Stimulated activated CD4-positive, alpha-beta T cell treated with anti-CD3 and anti-CD28 coated beads, Interleukin-4, amount 100 ng/mL, for 48 hours (primary cell): ENCODE measurements at places on chromosomes 3 and 15.

DNA sequence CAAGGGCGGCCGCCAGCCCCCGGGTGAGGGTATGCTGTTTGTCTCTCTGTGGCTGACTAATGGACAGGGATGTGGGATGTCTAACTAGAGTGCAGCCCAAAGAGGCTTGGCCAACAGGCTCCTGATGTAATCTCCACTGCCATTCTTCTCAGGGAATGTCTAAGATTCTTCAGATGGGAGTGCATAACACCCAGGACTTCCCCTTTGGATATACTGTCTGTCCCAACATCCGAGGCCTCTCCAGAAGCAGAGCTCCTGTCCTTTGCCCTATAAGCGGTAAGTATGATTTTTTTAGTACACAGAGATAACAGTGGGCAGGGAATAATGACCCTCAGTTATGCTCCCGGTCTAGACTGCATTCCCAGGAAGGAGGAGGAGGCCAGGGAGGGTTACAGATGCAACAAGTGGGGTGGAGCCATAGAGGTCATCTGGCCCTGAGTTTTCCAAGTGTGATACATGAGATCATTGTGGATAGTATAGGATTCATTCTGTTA is 62.5 kb upstream of the SLCO2A1 start:
- no peak for DNase-seq

DNA sequence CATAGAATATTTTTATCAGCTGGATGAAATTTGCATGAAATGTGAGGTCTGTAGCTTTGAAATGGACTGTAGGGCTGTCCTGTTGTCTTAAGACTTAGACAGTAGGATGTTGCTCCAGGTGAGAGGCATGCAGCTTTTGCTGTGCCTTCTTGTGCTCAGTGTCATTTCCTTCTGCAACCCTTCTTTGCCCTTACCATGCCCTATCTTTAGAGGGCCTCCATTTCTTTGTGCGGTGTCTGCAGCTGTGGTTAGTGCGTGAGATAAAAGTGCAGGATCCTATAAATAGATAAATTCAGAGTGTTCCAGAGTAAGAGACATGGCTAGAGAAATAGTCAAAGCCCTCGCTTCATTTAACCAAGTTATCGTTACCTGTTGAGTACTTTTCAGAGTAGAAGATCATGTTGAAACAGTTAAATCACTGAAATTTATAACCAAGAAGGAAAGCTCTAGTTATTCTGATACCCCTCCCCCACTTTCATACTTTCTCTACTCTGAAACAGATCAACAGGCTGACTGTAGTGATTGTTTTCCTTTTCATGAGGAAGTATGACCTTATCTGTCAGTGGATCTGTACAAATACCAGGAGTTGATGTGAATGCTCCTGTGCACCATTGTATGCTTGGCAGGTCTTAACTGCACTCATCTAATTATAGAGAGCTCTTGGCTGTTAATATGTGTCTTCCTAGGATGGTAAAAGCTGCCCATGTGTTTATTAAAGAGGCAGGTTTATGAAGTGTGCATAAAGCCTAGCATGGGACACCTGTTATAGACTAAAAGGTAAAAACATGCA is 18.2 kb downstream of the EIF3J start:
- DNase-seq = no peak

DNA sequence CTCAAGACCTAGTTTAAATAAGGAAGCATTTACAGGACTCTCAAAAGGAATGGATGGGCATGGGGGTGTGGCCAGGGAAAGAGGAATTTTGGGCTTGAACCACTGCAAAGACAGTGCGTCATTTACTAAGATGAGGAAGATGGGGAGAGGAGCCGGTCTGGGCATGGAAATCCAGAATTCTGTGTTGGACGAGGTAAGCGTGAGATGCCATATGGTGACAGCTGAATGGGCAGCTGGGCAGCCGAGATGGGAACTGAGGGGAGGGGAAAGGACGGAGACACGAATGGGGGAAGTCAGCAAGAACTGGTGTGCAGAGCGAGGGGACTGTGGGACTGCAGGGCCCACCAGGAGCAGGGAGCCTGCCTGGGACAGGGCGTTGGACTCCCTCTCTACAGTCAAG is 24.2 kb downstream of the TMEM44 start:
- no peak for DNase-seq

GRCh38 chr3:97896547-97896946 is 74.7 kb downstream of the CRYBG3 start:
- DNase-seq = no peak

GRCh38 chr15:37095770-37096557 is 4.4 kb downstream of the MEIS2 start:
- DNase-seq = no peak

- no peak for DNase-seq
Observed at GRCh38 chr3:138127636-138128365, 4.4 kb downstream of the A4GNT start.

- no peak for DNase-seq
Observed at GRCh38 chr3:154794814-154795445, 285.2 kb upstream of the MME start.

GRCh38 chr15:24858737-24859601 is 95.8 kb upstream of the SNRPN start:
- no peak for DNase-seq

- no peak for DNase-seq
Observed at GRCh38 chr15:41020311-41020710, 67.0 kb downstream of the CHAC1 start.

DNA sequence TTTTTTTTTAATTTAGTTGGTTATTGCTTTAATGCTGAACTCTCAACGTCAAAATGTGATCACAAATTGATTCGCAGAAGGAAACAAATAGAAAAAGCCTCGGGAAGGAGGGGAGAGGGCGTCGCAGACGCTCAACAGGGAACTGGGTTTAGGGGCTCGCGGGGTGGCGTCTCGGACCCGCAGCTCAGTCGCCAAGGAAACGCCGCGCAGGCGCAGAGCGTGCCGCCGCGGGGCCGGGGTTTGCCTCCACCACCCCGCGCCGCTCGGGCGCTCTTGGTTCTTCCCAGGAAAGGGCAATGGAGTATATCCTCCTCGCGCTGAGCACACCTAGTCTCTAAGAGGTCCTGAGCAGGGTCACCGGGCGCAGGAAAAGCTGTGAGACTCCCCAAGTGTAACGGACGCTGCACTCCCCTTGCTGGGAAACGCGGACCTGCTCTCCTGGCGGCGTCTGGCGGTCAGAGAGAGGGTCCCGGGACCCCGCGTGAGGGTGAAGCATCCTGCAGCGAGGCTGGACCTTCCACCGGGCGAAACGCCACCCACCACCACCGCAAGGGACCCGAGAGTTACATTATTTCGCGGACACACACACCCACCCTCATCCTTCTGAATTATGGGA is 753 bp downstream of the PLCH1 start:
- peak; percentile 33 for DNase-seq

DNA sequence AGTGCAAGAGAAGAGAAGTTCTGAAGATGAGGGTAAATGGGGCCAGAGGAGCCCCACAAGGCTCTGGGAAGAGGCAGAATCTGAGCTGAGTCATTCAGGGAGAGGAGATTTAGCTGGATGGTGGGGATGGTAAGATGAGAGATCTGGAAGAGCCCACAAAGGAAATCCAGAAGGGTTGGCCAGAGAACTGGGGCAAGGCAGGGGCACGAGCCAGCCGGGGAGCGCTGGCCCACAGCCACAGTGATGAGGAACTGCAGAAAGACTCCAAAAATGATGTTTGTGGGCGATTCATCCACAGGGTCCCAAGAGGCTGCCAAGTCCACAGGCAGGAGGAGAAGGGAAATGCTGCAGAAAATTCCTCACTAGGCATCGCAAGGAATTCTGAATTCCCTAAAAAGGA is 75.9 kb upstream of the ATP2B2 start:
- DNase-seq = no peak
